Mammary epithelial cell (primary cell): ENCODE measurements at places on chromosomes 3 and 15. TPM values are rescaled to one million over a fixed set of nuclear protein-coding genes. Genes with fewer than 3 reads are reported as not detected.

GRCh38 chr3:53223025-53223424, 32.8 kb downstream of the TKT start:
- DNase-seq: no peak

DNA sequence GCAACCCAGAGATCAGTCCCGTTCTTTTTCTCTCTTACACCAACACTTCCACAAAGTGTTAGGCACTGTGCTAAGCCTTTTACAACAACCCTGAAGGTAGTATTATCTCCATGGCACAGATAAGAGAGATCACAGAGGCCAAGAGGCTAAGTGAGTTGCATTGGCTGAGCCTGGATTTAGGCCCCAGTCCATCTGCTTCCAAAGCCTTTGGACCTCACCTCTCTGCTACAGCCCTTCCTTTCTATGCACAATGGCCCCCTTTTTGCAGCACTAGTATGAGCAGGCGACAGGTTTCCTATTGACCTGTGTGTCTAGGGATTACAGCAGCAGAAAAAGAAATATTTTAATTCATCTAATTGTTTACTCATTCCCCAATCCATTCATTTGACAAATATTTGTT, 76.2 kb downstream of the CRYGS start:
- no peak for DNase-seq

- DNase-seq: no peak
Measured at GRCh38 chr3:129623447-129624118, 17.1 kb upstream of the PLXND1 start.

- DNase-seq: no peak
Measured at GRCh38 chr3:50523279-50523811, 19.9 kb upstream of the CACNA2D2 start.

The ARHGAP11A gene
- polyA plus RNA-seq: 9.9 TPM

The FAM43A gene
- 0.36 TPM for polyA plus RNA-seq

The GOLGA6L10 gene
- polyA plus RNA-seq: 0.03 TPM
